ENCODE measurements at places on chromosomes 3 and 15. TPM values are rescaled to one million over a fixed set of nuclear protein-coding genes. Genes with fewer than 3 reads are reported as not detected.

Gene GABRR3
- not detected for total RNA-seq

DNA sequence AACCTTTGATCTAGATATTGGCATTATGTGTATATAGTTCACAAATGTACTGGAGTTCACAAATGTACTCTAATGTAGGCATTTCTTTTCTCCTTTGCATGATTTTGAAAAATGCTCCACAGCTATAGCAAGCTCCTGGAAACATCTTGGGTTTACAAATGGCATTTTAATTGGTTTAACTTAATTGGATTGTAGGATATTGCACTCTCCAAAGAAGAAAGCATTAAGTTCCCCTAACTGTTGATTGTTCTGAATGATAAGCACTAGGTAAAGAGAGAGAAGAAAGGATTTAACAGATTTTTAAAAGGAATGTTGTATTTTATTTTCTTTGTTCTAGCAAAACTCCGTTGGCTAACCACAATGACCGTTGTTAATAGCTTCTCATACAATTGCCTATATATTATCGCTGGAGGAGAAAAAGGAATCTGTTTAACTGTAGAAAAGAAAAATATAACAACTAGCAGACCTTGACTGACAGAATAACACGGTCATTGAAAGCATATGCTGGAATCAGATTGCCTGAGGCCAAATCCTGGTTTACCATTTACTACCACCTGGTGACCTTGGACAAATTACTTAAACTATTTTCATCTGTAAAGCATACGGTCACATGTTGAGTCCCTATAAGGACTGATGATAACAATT is 170.8 kb downstream of the PEX5L start:
- DNase-seq, result no peak

- DNase-seq, result no peak
Observed at GRCh38 chr3:171967137-171967783, 72.1 kb upstream of the FNDC3B start.

Gene MAP4
- 108 TPM for total RNA-seq

DNA sequence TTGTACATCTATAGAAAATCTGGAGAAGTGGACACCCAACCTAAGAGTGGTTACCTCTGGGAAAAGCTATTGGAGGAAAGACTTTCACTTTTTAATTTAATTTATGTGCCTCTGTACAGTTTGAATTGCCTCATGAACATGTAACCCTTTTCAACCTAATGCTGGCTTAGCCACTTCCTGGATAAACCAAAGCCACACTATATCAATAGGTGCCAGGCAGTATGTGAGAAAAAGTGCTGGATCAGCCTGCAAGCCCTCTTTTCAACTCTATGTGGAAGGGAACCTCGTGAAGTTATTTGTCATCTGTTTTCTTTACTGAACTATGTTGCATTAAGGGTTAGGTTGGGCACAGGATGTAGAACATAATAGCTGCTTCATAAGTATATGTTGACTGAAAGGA is 9.3 kb upstream of the TOPAZ1 start:
- DNase-seq, result no peak

GRCh38 chr3:54393150-54393549 is 270.8 kb downstream of the CACNA2D3 start:
- DNase-seq, result no peak

Gene SEMA7A
- 11.2 TPM for total RNA-seq

GRCh38 chr3:157412323-157412855 is 24.3 kb upstream of the PTX3 start:
- no peak for DNase-seq

Gene TRH
- not detected for total RNA-seq
